A549 treated with CORT108297 at 1 μM for 4 hours (cell line): ENCODE measurements at places on chromosomes 6 and 20. TPM values are rescaled to one million over a fixed set of nuclear protein-coding genes. Genes with fewer than 3 reads are reported as not detected.

Gene BTNL2
- not detected in 5 replicates for total RNA-seq

Gene OGFR
- 38.6 to 50.9 TPM (median 47.4 TPM) in 5 replicates for total RNA-seq

Gene WFDC5
- total RNA-seq = not detected in 5 replicates

Gene USP49
- 0.96 to 1.5 TPM (median 1.4 TPM) in 5 replicates for total RNA-seq

Gene LIN28B
- total RNA-seq = 1.2 to 1.5 TPM (median 1.5 TPM) in 5 replicates

Gene SLC32A1
- not detected in 5 replicates for total RNA-seq

Gene CD24
- 220 to 266 TPM (median 252 TPM) in 5 replicates for total RNA-seq

Gene BPIFA1
- not detected in 5 replicates for total RNA-seq

Gene UBD
- total RNA-seq = 0.46 to 0.99 TPM (median 0.64 TPM) in 5 replicates

Gene E2F3
- 12.0 to 13.5 TPM (median 12.8 TPM) in 5 replicates for total RNA-seq

Gene HLA-DRB1
- total RNA-seq = not detected in 5 replicates

Gene RWDD2A
- total RNA-seq = 1.3 to 1.8 TPM (median 1.7 TPM) in 5 replicates

Gene RSPO4
- not detected in 5 replicates for total RNA-seq

Gene AKAP12
- total RNA-seq = 94.8 to 169 TPM (median 161 TPM) in 5 replicates

Gene SIRPD
- not detected in 5 replicates for total RNA-seq

Gene TLDC2
- 0.07 TPM in 1 of 5 replicates, not detected in the others for total RNA-seq

Gene PHACTR1
- total RNA-seq = 0.04 to 0.08 TPM in 2 of 5 replicates, not detected in the others

Gene PTCRA
- not detected in 5 replicates for total RNA-seq

Gene GPR6
- total RNA-seq = not detected in 5 replicates

Gene POU3F2
- total RNA-seq = 0.01 to 0.02 TPM in 2 of 5 replicates, not detected in the others

Gene LGSN
- 2.6 to 3.7 TPM (median 3.3 TPM) in 5 replicates for total RNA-seq

Gene HTR1B
- total RNA-seq = 0.05 to 0.19 TPM (median 0.10 TPM) in 5 replicates
